CD4-positive, alpha-beta T cell treated with Interleukin-1 beta for 1 hour (primary cell): ENCODE measurements at places on chromosomes 5 and 9.

DNA sequence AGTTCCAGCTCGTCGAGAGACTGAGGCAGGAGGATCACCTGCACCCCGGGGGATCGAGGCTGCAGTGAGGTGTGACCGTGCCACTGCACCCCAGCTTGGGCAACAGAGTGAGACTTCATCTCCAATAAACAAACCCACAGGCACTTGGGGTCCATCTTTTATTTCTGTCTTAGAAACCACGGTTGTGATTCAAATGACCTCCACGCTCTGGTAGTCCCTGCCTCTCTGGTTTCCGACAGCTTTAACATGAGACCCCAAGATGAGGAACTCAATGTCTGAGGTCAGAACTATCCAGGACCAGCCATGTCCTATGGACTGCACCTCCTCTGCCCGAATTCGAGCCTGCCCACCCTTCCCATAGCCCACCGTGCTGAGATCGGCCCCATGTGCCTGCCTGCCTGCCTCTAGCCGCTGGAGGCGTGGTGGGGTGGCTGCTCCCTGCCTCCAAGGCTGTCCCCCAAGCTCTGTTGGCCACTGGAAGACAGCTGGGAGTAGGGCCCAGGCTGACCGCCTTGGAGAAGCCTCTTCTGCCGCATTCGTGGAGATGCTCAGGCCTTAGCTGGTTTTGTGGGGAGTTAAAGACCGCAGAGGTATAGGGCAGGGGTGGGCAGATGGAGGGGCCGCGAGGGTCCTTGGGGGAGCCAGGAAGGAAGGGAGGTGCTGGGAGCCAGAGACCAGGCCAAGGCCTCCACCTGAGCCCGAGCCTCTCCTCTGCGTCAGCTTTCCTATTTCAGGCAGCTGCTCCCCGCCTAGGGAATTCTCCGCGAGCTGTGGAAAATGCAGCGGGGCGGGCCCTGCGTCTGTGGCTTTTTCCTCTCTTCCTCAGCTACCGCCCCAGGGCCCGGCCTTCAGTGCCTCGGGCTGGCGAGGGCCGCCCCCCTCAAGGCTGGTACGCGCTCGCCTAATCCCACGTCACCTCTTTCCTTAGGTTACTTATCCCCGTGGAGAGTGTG lies 6.9 kb upstream of the WDR5 start:
- DNase-seq = no peak

DNA sequence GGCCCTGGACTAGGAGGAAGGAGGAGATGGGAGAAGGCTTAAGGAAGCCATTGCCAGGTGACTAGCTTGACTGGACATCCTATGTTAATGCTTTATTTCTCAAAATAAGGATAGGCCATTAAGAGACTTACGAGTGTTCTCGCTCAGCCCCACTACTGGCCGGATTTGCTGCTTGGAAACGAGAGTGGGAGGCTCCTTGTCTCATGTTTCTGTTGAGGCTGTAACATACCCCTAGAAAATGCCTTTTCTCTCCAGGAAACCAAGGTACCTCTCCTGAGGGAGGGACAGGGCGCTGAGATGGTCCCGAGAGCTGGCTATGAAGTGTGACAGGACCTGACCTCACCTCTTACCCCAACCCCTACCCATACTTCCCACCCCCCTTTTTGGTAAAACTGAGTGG lies 60.0 kb downstream of the RALGPS1 start:
- DNase-seq = no peak

DNA sequence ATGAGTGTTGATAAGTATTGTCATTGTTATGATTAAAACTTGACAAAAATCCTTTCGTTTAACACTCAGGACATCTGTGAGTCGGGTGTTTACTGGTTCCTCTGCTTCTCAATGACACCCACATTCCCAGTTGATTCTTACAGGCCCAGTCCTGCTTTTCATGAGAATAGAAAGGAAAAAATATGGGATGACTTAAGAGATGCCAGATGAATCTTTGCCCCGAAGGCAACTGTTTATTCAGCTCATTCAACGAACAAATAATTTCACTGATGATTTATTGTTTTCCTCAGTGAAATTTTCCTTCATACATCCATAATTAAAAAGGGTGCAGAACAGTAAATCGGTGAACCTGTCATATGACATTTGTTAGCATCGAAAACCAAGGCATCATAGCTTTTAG lies 452.4 kb upstream of the WWC1 start:
- DNase-seq = no peak

DNA sequence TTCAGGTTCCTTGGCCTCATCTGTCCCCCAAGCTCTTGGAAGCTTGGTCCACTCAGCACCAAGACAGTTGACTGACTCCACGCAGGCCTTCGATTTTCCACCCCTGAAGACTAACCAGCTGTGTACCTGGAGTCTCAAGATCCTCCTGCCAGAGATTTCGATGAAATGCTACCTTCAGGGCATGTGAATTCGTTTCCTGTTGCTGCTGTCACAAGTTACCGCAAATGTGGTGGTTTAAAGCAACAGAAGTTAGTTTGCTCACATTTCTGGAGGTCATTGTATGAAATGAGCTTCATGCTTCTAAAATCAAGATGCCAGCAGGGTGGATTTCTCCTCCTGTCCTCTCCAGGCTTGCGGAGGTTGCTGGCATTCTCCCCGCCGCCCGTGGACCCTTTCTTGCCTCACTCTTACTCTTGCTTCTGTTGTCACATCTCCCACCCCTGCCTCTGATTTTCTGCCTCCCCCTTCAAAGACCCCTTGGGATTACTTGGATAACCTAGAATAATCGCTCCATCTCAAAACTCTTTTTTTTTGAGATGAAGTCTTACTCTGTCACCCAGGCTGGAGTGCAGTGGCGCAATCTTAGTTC lies 27.6 kb upstream of the RETREG1 start:
- no peak for DNase-seq

DNA sequence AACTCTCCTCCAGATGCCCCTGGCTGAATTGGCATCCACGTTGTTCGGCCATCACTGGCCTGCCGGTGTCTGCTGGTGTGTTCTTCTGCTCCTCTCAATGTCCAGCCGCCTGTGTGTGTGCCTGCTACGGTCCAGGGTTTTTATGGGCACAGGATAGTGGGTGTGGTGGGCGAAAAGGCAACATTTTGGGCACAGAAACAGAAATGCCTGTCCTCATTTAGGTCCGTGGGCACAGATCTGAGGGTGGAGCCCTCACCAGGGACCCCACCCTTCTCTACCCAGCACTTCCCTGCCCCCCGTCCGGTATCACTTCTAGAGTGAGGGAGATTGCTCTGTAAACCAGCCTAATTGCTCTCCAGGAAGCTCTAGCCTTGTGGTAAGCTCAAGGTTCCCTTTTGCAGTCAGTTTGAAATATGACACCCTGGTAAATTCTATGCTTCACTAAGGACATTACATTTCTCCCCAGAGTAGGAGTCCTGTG lies 410.1 kb downstream of the MAT2B start:
- no peak for DNase-seq

DNA sequence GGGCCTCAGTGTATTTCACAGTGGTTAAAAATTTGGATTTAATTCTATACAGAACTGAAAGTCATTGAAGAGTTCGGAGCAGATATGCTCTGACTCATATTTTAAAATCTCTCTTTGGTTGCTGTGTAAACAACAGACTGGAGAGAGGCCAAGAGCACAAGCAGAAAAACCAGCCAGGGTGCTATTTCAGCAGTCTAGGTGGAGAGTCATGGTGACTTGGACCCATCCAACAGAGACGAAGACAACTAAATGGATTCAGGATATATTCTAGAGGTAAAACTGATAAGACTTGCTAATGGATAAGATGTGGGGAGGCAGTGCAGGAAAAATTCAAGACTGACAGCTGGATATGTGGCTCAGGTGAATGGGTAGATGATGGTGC lies 168.9 kb downstream of the MAPKAP1 start:
- no peak for DNase-seq

GRCh38 chr5:59317023-59317773 lies 576.3 kb downstream of the PDE4D start:
- DNase-seq = no peak

GRCh38 chr9:107251756-107252322 lies 31.2 kb upstream of the RAD23B start:
- DNase-seq = no peak

DNA sequence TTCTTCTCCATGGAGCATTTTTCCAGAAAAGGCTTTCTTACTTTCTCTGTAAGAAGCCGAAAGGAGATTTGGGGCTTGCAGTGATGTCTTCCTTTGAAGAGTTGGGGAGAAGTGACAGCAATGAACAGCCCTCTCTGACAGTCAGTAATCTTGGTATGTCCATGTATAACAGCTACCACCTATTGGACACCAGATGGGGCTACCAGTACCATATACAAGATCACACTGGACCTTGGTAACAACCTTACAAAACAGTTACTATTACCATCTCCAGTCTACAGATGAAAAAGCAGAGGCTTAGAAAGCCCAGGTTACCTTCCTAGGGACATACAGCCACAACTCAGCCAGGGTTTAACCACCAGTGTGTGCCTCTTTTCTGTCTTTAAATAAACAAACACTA lies 272.7 kb upstream of the TRPC7 start:
- DNase-seq = no peak

DNA sequence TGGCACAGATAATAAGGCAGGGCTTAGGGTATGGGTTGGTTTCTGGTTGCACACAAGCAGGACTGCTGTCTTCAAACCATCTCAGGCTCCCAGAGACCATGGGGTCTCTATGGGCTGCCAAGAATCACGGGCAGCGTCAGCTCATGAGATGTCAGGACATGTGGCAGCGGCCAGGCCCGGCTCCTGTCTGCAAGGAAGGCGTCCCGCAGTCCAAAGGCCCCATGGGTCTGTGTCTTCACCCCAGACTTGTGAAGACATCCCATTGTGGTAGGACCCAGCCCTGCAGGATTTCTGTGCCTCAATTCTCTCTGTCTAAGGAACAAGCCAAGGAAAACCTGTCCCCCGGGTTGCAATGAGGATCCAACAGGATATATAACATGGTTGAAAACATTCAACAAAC lies 32.6 kb downstream of the IPPK start:
- DNase-seq = no peak

GRCh38 chr5:65144136-65144871 lies 337.4 kb downstream of the ADAMTS6 start:
- no peak for DNase-seq

DNA sequence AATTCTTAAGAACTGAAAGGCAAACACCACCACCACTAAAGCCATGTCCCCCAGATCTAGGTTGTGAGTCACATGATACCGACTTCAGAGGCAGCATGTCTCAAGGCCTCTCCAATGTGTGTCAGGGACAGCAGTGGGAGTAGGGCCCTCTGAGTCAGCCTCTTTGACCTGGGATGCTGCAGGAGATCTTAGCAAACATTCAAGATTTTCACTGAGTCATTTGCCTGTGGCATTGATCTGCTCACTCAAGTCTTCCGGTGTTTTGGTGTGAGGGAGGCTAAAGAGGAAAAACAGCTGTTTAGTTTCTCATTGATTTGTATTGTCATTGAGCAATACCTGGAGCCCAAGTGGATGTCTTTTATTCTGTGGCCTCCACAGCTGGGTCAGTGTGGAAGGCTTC lies 36.1 kb downstream of the TMC1 start:
- DNase-seq = peak; percentile 1

DNA sequence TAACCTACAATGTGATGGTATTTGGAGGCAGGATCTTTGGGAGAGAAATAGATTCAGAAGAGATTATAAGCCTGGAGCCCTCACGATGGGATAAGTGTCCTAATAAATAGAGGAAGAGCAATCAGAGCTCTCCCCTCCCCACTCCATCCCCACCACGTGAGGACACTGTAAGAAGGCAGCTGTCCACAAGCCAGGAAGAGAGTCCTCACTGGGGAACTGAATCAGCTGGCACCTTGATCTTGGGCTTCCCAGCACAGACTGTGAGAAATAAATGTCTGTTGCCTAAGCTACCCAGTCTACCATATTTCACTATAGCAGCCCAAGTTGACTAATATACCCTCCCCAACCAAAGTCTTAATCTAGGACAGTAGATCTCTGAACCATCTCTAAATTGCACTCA lies 118.1 kb downstream of the SUSD1 start:
- no peak for DNase-seq

- DNase-seq = no peak
These were observed 57.7 kb upstream of the SHB start for GRCh38 chr9:38126730-38127129.

DNA sequence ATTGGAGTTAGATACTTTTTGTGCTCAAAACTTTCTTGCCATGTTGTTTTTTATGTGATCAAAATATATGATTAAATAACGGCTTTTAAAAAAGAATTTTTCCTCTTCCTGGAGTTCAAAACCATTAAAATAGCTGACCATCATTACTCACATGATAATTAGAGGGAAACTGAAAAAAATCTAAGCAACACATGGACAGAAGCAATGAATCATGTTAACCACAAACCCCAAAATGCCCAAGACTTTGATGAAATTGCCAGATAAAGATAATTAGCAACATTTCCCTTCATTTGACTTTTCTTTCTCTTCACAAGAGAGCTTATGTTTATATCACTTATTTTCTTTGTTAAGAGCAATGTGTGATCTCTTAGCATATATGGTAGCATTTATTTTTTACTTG lies 1294.2 kb downstream of the EFNA5 start:
- DNase-seq = no peak
